NCI-H1092 (cell line): ENCODE measurements at places on chromosomes 5 and 9.

GRCh38 chr5:10663489-10664179 lies 97.4 kb downstream of the DAP start:
- peak; percentile 84 for DNase-seq

- no peak for DNase-seq
Measured at GRCh38 chr9:93306579-93307091, 122.7 kb downstream of the WNK2 start.

GRCh38 chr9:129656795-129657390 lies 8.6 kb upstream of the PRRX2 start:
- no peak for DNase-seq

DNA sequence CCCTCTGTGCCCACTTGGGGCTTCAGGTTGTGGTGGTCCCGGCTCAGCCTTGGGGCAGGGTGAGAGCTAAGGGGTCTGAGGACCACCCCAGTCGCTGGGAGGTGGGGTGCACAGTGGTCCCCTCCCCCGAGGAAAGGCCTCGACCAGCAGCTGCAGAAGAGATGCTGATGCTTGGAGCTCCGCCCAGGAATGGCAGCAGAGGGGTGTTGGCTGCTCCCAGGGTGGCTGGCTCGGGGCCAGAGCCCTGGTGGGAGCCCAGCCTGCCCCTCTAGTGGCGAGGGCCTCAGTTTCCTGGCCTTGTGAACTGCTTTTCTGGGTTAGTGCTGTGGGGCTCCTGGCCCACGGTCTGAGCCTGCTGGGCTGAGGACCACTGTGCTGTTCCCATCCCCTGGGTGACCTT lies 1.2 kb downstream of the DIPK1B start:
- peak; percentile 18 for DNase-seq

- peak; percentile 82 for DNase-seq
Measured at GRCh38 chr5:72209147-72210115, 102.2 kb downstream of the MAP1B start.

DNA sequence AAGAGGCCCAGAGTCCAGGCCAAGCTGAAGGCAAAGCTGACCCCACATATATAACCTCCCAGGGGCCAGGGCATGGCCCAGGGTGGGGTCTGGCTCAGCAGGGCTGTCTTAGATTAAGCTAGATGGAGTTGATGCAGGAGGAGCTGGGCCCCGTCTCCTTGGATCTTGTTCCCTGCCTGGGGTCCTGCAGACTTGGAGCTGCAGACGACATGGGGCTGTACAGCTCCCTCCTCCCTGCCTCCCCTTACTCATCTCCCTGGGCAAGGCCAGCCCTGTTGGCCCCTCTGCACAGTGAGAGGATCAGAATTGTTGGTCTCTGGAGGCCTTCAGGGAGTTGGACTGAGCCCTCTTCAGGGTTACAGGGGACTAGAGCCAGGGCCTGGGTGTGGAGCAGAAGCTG lies 134.9 kb downstream of the RGS3 start:
- no peak for DNase-seq

DNA sequence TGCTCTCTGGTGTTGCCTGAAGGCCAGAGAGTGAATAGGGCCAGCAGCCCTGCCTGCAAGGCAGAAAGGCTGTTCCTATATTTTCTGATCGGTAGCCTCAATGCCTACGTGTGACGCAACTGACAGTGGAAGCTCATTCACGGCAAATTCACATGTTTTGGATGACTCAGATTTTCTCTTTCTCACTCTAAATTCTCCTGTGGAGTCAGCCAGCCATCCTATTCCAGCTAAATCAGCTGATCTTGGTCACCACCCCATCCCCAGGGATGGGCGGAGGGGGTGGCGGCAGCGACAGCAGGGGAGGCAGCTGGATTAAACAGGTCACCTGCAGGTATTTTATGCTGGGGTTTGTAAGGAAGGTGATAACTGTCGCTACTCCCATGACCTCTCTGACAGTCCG lies 52.3 kb downstream of the ZNF510 start:
- no peak for DNase-seq

DNA sequence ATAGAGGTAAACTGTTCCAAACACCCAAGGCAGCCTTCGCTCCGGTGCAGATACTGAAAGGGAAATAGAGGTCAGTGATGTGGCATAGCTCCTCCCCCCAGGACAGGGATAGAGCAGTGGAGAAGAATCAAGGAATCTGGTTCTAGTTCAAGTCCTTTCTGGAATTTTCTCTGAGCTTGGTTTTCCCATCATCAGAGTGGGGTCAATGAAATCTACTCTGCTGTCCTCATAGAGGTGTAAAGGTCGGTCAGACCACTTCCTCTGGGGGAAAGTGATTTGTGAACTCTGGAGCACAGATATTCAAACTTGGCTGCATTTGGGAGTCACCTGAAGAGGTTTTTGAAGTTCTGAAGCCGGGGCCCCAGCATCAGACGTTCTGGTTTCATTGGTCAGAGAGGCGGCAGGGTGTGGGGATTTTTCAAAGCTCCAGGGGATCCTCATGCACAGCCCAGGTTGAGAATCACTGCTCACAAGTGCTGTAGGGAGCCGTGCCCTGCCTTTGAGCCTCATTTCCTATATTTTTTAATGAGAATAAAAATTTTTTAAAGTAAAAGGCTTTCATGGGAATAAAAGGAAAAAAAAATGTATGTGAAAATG lies 105.7 kb upstream of the RAD23B start:
- DNase-seq = no peak

- DNase-seq = no peak
Measured at GRCh38 chr5:171680485-171680884, 105.1 kb upstream of the SMIM23 start.

- no peak for DNase-seq
Measured at GRCh38 chr9:127676638-127677037, 30.1 kb upstream of the CFAP157 start.

GRCh38 chr5:39501397-39501796 lies 76.6 kb upstream of the DAB2 start:
- DNase-seq = no peak

- DNase-seq = no peak
Measured at GRCh38 chr9:102355982-102356381, 617.5 kb upstream of the GRIN3A start.

DNA sequence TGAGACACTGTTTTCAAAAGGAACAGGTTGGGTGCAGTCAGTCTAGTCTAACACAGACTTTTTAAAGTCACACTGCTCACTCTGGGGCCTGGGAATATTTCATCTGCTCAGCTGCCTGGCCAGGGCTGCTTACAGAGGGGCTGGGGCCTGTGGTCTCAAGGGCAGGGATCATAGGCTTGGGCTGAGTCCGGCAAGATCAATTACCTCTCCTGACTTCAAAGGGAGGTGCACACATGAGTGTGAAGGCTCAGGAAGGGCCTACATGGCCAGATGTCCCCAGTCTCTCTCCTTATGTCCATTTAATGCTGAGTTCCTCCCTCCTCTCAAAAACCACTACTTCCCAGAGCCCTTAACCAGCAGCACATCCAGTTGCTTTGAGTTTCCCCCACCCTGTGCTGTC lies 247.2 kb downstream of the HSPA4 start:
- DNase-seq = no peak

GRCh38 chr9:117718701-117719100 lies 14.5 kb downstream of the TLR4 start:
- DNase-seq = no peak

DNA sequence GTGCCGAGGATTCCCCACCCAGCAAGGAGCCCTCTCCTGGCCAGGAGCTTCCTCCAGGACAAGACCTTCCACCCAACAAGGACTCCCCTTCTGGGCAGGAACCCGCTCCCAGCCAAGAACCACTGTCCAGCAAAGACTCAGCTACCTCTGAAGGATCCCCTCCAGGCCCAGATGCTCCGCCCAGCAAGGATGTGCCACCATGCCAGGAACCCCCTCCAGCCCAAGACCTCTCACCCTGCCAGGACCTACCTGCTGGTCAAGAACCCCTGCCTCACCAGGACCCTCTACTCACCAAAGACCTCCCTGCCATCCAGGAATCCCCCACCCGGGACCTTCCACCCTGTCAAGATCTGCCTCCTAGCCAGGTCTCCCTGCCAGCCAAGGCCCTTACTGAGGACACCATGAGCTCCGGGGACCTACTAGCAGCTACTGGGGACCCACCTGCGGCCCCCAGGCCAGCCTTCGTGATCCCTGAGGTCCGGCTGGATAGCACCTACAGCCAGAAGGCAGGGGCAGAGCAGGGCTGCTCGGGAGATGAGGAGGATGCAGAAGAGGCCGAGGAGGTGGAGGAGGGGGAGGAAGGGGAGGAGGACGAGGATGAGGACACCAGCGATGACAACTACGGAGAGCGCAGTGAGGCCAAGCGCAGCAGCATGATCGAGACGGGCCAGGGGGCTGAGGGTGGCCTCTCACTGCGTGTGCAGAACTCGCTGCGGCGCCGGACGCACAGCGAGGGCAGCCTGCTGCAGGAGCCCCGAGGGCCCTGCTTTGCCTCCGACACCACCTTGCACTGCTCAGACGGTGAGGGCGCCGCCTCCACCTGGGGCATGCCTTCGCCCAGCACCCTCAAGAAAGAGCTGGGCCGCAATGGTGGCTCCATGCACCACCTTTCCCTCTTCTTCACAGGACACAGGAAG lies 120.2 kb downstream of the RGS3 start:
- no peak for DNase-seq

- no peak for DNase-seq
Measured at GRCh38 chr5:132439521-132440089, 51.0 kb downstream of the IRF1 start.

DNA sequence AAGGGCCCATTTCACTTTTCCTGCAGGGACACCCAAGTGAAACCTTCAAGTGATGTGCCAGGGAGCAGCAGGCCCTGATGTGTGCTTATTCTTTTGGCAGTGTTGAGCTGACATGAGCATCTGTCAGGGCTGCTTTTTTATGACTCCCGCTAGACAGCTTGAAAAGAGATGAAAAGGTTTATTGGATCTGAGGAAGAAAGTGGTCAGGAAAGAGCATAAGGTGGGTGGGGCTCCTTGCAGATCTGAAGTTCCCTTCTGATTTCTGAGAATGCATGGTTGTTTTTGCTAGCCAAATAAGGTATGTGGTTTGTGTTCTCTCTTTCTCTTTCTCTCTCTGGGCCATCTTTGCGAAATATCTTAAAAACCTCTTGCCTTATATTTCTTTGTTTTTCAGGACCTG lies 316.1 kb downstream of the DMRT2 start:
- DNase-seq = no peak
